Esophagus muscularis mucosa (tissue), 4 donors: ENCODE measurements at places on chromosomes 5 and 9. TPM values are rescaled to one million over a fixed set of nuclear protein-coding genes. Genes with fewer than 3 reads are reported as not detected.

CXCL14 gene
- total RNA-seq: 4.0 TPM

- no peak for DNase-seq
Observed at GRCh38 chr5:16700081-16700480, 83.3 kb upstream of the RETREG1 start.

- no peak for DNase-seq
Observed at GRCh38 chr9:38713426-38713825, 6.5 kb downstream of the FAM240B start.

PAEP gene
- not detected for total RNA-seq

- no peak for DNase-seq
Observed at GRCh38 chr9:15501179-15501578, 9.6 kb downstream of the PSIP1 start.

- no peak for DNase-seq
Observed at GRCh38 chr5:160978944-160979343, 126.9 kb upstream of the ATP10B start.

MARCHF3 gene
- 3.0 TPM for total RNA-seq

- DNase-seq: no peak
Observed at GRCh38 chr5:168681556-168682183, 102.5 kb upstream of the PANK3 start.

DNA sequence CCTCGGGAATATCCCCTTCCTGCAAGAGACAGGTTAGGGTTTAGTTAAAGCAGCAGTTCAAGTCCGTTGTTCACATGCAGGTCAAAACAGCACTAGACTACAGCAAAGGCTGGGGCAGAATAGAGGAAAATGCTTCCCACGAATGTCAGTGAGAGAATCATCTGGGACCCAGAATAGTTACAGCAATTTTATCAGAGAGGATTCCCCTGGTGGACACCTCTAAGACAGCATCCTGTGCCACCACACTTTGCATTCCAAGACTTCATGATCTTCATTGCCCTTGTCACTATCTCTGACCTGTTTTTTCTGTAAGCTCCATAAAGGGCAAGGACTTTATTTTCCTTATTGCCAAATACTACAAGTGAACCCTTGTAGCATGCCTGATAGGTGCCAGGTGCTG, 12.9 kb downstream of the GRXCR2 start:
- no peak for DNase-seq

DNA sequence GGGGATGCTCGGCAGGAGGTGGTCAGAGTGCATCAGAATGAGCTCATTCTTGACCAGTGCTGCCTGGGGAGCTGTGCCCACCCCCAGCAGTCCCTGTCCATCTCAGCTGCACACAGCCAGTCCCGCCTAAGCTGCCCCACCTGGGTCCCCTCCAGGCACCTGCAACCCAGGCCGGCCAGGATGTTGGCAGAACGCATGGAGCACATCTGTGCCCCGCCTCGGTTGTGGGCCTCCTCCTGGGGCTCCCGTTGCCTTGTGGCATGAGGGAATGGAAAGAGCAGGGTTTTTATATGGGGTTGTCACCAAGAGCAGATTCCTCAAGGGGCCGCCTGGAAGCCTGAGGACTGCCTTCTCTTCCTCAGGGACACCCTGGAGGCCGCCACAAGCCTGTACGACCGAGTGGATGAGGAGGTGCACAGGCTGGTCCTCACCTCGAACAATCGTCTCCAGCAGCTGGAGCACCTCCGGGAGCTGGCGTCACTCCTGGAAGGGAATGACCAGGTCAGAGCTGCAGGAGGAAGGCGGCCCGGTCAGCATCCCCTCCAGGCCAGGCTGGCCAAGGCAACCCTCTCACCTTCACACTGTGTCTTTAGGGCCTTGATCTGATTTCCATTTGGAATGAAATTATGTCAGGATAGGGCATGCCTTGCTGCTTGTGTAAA, 34.8 kb upstream of the LRRC14B start:
- no peak for DNase-seq

QRFP gene
- not detected for total RNA-seq

TRPM6 gene
- 0.52 TPM for total RNA-seq

- DNase-seq: peak; percentile 0
Observed at GRCh38 chr5:17398431-17398830, 99.6 kb upstream of the TAF11L2 start.

DNA sequence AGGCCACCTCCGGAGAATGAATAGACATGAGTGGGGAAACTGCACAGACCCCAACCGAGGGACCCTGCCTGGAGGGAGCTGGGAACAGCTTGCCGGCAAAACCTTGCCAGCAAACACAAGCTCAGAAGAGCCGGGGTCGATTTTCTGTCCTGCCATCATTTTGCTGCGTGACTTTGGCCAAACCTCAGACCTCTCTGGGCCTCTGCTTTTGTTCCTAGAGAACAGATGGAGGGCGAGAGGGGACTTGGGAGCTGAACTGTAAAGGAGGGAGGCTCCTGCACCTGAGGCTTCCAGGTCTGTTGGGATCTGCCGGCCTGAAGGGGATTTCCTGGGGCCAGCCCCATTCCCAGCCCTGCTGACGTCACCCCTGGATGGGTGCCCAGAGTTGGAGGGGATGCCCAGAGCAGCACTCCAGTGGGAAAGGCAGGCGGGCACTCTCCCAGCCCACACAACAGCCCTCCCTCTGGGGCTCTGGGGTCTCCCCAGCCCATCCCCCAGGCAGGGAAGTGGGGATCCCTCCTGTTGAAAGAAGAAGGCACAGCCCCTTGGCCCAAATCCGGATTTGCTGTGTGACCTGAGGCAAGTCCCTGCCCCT, 40.4 kb upstream of the SYNPO start:
- DNase-seq: no peak

GRCh38 chr5:157659868-157660660, 7.8 kb upstream of the SOX30 start:
- DNase-seq: peak; percentile 26

LCP2 gene
- total RNA-seq: 20.4 TPM

- DNase-seq: no peak
Observed at GRCh38 chr5:11377896-11378295, 526.4 kb downstream of the CTNND2 start.

GRCh38 chr9:104339692-104340091, 164.4 kb upstream of the OR13F1 start:
- DNase-seq: no peak

GRCh38 chr5:175822225-175822624, 49.2 kb upstream of the CPLX2 start:
- DNase-seq: no peak

GRCh38 chr9:123377211-123377971, 21.4 kb downstream of the CRB2 start:
- no peak for DNase-seq

DNA sequence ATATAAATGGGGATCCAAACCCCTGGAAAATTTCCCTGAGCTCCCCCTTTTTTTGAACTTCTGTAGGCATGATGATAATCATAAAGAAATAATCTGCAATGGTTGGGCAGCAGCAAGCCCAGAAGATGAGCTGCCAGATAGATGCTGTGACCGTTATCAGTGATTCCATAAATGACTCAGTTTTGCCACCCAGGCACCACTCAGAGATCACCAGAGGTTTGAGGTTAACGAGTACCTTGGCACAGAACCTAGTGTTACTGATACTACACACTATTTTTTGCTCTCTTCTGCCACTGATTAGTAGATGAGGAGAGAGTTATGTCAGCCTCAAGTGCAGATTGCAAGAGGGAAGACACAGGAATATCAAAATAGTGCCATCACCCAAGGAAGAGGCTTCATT, 199.3 kb upstream of the PTGER4 start:
- DNase-seq: no peak

ARHGEF39 gene
- 1.7 TPM for total RNA-seq

CCDC192 gene
- total RNA-seq: 1.7 TPM
